ENCODE measurements at places on chromosomes 13 and 19.

DNA sequence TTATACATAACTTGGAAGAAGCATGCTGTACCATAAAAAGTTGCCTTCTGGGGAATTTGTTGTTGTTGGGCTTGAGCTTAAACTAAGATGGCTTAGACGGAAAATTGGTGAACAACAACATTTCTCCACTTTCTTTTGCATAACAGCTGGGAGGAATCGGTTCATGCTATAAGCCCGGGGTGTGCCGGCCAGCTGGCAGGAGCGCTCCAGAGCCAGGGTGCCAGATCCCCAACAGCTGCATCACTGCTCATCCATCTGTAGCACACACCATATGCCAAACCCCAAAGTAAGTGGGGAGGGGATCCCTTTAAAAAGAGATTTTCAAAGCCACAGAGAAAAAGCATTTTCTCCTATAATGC, 419.5 kb upstream of the ARGLU1 start:
- peak; percentile 74 for DNase-seq

DNA sequence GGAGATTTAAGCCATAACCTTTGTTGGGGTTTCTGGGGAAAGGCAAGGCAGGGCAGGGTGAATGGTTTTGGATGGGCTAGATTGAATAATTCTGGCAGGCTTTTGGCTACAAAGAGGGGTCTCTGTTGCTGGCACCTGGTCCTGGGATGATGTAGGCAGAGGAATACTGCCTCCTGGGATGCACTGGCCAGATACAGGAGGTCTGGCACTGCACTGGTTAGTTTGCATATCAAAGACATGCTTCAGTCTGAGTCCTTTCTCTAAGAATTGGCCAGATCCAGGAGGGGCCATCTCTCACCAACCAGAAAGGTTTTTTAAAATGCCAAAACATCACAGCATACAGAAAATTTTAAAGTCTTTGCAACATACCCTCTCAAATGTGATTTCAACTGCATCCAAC, 8.0 kb upstream of the MEDAG start:
- DNase-seq: no peak

DNA sequence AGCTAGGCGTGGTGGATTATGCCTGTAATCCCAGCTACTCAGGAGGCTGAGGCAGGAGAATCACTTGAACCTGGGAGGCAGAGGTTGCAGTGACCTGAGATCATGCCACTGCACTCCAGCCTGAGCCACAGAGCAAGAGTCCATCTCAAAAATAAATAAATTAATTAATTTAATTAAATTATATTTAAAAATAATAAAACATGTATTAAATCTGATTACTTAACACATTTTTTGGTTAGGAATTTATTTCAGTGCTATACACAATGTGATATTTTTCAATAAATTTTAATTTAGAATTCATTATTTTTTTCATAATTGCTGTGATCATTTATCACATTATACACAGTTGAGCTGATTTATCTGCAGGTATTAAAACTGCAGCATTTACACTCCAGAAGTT, 1101.5 kb upstream of the MIR17HG start:
- DNase-seq: no peak

DNA sequence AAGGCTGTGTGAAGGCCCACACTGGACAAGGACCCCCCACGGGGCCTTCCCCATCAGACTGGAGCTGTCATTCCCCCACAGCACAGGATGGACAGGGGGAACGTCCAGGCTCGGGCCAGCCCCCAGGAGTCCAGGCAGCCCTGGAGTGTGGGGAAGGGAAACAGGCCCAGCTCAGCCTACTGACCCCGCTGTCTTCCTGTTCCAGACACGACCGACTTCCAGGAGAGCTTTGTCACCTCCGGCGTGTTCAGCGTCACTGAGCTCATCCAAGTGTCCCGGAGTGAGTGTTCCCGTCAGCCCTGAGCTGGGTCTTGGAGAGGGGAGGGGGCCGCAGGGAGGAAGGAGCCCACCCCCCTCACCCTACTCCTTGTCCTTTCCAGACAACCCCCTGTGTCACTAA, 47.0 kb downstream of the SMIM24 start:
- DNase-seq: no peak

GRCh38 chr13:29021311-29021710, 201.2 kb downstream of the MTUS2 start:
- no peak for DNase-seq

DNA sequence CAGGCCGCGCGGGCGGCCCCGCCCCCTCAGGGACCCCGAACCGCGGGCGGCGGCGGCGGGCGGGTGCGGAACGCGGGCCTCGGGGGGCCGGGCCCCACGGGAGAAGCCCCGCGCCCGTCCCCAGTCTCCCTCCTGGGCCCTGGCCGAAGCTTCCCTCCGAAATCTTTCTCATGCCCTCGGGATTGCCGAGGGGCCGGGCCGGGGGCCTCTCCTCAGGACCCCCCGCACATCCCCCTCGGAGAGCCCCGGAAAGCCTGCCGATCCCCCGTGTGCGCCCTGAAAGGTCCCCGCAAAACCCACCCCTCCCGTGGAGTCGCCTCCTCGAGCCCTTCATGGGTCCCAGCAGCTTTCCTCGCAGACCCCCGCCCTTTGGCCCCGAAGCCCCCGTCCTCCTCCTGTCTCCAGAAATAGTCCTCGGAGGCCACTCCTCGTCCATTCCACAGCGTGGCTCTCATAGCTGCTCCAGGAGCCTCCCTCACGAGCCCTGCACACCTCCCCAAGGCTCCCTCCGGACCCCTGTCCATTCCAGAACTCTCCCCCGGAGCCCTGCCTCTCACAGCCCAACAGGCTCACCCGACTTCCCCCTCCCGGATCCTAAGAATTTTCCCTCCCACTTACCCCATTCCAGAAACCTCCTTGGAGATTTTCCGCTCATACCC, 555 bp downstream of the SAMD4B start:
- peak; percentile 58 for DNase-seq
